ENCODE measurements at places on chromosomes 7 and 10.

- no peak for DNase-seq
Measured at GRCh38 chr7:135920478-135920877, 56.7 kb downstream of the MTPN start.

- peak; percentile 1 for DNase-seq
Measured at GRCh38 chr7:3154881-3155494, 111.3 kb upstream of the CARD11 start.

DNA sequence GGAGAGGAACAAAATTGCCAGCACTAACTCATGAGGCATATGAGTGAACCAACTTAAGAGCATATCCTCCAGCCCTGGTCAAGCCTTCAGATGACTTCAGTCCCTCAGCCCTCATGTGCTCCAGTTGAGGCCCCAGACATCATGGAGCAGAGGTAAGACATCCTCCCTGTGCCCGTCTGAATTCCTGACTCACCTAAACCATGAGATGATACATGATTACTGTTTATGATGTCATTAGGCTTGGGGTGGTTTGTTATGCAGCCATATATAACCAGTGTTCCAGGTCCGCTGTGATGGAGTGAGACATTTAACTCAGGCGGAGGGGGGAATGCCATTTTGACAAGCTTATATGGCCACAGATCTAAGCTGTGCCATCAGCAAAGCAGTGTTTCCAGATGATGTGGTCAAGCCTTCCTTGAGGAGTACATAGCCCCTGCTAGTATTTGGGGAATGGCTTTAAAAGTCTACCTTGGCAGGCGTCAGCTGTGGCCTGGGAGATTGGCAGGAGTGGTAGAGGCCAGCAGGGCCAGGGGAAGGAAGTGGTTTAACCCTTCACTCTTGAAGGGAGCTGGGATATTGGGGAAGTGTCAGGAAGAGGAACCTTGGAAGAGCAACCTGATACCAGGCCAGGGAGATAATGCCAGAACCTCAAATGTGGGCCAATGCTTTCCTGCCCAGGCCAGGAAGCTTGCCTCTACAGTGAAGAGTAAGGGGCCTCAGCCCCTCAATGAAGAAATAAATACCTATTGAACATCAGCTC lies 343.0 kb upstream of the PODXL start:
- DNase-seq, result no peak

GRCh38 chr7:36400606-36401005 lies 10.9 kb downstream of the ANLN start:
- DNase-seq, result no peak

- no peak for DNase-seq
Measured at GRCh38 chr10:103569896-103570295, 76.4 kb downstream of the NEURL1 start.

DNA sequence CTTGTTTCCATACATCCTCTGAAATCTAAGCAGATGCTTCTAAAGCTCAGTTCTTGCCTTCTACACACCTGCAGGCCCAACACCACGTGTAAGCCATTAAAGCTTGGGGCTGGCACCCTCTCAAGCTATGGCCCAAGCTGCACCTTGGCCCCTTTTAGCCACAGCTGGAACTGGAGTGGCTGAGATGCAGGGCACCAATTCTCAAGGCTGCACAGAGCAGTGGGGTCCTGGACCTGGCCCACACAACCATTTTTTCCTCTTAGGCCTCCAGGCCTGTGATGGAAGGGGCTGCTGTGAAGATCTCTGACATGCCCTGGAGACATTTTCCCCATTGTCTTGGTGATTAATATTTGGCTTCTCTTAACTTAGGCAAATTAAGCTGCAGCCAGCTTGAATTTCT lies 38.8 kb upstream of the ZMYND11 start:
- DNase-seq, result no peak

All from AG09319 (cell line).